Activated T-helper 17 cell treated with anti-CD3 and anti-CD28 coated beads, Interleukin-2, amount 50 U/mL, for 72 hours (primary cell): ENCODE measurements at places on chromosomes 1 and 21. TPM values are rescaled to one million over a fixed set of nuclear protein-coding genes. Genes with fewer than 3 reads are reported as not detected.

Gene RAVER2
- total RNA-seq: 2.5 TPM

Gene SH2D5
- not detected for total RNA-seq

Gene CYYR1
- total RNA-seq: not detected

Gene C1orf141
- 0.71 TPM for total RNA-seq

Gene MFAP2
- not detected for total RNA-seq

Gene PADI3
- total RNA-seq: not detected

Gene EPHA2
- not detected for total RNA-seq

Gene DENND2D
- 146 TPM for total RNA-seq

Gene TFF1
- not detected for total RNA-seq

Gene DMRTA2
- not detected for total RNA-seq

Gene FMOD
- total RNA-seq: 0.26 TPM

Gene ODF2L
- 45.8 TPM for total RNA-seq

Gene CCDC185
- total RNA-seq: not detected

- ATAC-seq: no peak
These were observed 23.6 kb downstream of the MFAP2 start for GRCh38 chr1:16956775-16957174.

GRCh38 chr1:150560011-150560438, 10.8 kb downstream of the ADAMTSL4 start:
- no peak for ATAC-seq

GRCh38 chr1:18922848-18923755, 20.7 kb upstream of the ALDH4A1 start:
- ATAC-seq: no peak

- ATAC-seq: peak; percentile 93
These were observed 27.3 kb upstream of the EVA1B start for GRCh38 chr1:36350659-36351226.

GRCh38 chr21:45157932-45158331, 83.6 kb downstream of the ADARB1 start:
- no peak for ATAC-seq

GRCh38 chr1:83500531-83500930, 498.4 kb downstream of the TTLL7 start:
- ATAC-seq: no peak

DNA sequence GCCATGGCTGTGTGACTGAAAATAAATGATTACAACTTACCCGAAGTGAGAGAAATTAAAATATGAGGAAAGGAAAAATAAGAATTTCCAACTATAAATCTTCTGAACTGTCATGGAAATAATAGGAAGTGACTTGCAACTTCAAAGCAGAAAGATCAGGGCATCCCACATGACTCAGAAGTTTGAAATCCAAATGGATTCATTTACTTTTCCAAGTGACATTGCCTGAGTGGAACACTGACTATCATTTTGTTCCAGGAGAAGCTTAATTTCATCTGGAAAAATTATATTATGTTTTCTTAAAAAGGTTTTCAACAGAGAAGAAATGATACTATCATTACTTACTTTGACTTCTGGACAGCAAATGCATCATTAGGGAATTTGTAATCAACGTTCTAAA, 110.8 kb downstream of the GREM2 start:
- no peak for ATAC-seq

GRCh38 chr1:218414060-218414728, 69.1 kb downstream of the TGFB2 start:
- ATAC-seq: no peak

DNA sequence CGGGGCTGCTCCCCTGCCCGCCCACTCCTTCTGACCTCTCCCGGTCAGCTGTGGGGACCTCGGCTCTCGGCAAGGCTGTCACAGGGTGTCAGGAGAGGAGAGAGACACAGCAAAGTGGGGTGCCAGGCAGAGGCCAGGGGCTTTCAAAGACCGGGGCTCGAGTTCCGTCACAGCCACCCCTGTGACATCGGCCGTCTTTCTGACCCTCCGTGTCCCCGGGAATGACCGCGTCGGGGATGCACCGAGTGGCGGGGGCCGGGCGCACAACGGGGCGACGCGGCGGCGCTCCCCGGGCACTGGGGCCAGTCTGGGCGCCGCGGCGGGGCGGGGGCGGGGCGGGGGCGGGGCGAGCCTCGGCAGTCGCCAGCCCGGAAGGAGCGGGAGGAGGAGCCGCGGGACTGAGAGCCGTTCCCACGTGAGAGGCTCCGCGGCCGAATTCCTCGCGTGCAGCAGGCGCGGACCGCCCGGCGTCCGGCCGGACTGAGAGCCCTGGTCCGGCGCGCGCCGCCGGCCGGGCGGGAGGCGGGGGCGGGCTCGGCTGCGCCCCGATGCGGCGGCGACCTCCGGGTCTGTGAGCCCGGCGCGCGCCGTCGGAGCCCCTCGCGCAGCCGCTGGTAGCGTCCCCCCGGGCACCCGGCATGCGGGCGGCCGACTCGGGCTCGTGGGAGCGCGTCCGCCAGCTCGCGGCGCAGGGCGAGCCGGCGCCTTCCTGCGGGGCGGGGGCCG, 229.7 kb upstream of the TMEM51 start:
- ATAC-seq: peak; percentile 55

- ATAC-seq: no peak
These were observed 356.5 kb upstream of the PTBP2 start for GRCh38 chr1:96365076-96365475.

DNA sequence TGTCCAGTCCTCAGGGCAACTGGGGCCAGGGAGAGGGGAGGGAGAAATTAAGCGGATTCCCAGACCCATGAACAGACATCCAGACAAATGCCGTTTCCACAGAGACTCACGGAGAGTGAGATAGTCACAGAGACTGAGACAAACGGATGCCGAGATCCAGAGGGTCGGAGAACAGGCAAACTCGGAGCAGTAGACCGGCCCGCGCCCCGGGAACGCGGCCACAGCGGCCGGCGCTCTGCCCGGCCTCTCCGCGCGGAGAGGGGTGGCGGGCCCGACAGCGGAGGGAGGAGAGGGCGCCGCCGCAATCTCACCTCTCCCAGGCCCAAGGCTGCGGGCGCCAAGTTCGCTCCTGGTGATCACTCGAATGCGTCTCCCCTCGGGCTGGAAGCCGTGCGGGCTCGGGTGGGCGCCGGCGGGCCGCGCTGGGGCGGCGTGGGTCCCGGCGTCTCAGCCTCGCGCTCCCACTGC, 831 bp upstream of the FOXD2 start:
- ATAC-seq: peak; percentile 20

DNA sequence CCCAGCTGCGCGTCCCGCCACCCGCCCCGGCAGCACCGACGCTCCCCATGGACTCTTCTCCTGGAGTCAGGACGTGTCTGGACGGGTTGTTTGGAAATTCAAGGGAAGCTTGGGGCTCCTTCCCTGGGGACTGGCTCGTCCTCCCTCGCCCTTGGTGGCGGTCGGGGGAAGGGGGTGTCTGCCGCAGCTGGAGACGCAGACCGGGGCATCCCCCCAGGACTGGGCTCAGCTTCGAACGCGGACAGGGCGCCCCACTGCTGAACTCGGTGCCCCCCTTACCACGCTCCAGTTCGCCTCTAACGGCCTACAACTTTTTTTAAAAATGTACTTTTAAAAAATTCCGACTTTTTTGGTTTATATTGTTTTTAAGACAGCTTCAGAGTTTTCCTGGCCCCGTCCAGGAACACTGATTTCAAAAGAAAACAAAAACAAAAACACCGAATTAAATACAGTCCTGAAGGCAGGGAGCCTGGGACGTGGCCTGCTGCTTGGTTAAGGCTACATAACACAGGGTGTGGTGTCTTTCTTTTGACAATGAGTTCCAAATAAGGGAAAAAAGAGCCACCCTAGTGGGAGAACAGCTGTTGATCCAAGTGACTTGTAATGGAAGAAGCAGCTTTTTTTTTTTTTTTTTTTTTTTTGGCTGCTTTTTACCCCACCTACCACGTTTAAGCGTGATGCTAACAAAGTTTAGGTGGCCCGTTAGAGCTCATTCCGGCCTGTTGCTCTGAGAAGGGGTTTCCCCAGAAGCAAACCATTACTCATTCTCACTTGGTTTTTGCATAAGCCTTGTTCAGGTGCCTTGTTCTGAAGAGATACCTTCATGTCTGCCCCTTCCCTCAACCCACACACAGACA, 862 bp upstream of the DIPK1A start:
- ATAC-seq: peak; percentile 77

DNA sequence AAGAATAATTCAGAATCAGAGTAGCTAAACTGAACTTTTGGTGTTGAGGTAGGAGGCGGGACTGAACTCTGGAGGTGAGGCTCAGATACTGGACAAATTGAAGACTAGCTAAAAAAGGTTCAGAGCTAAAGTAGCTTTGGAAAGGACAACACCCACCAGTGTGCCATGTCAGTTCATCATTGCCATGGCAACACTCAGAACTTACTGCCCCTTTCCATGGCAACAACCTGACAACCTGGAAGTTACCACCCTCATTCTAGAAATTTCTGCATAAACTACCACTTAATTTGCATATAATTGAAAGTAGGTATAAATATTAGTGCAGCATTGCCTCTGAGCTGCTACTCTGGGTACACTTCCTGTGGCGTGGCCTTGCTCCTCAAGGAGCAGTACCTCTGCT, 30.3 kb upstream of the POGK start:
- ATAC-seq: no peak

GRCh38 chr1:230827081-230827681, 41.1 kb downstream of the C1orf198 start:
- ATAC-seq: no peak

DNA sequence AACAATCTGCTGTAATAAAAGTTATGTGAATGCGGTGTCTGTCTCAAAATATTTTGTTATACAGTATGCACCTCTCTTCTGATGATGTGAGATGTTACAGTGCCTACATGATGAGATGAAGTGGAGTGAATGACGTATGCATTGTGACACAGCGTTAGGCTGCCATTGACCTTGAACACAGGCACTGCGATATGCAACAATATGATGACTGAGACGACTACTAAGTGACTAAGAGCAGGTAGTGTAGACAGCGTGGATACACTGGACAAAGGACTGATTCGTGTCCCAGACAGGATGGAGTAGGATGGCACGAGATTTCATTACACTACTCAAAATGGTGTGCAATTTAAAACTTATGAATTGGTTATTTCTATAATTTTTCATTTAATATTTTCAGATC, 8.4 kb downstream of the SGIP1 start:
- ATAC-seq: no peak

DNA sequence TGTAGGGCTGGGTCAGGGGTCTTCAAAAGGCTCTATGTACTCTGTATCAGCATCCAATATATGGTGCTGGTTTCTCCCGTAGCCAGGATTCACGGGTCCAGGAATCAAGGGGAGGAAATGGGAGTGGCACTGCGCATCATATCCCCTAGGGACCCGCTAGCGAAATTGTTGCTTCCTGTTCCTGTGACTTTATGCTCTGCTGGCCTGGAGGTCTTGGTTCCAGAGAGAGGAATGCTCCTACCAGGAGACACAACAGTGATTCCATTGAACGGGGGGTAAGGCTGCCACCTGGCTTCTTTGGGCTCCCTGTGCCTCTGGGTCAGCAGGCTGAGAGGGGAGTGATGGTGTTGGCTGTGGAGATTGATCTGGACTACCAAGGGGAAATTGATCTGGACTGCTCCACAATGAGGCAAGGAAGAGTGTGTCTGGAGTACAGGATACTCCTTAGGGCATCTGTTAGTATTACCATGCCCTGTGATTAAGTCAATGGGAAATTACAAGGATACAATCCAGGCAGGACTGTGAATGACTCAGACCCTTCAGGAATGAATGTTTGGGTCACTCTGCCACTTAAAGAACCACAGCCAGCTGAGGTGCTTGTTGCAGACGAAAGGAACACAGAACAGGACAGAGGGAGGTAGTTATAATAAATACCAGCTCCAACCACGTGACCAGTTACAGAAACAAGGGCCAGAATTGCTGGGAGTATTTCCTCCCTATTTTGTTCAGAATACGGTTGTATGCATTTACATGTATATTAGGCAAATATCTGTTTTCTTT, 10.2 kb downstream of the SPSB1 start:
- no peak for ATAC-seq

DNA sequence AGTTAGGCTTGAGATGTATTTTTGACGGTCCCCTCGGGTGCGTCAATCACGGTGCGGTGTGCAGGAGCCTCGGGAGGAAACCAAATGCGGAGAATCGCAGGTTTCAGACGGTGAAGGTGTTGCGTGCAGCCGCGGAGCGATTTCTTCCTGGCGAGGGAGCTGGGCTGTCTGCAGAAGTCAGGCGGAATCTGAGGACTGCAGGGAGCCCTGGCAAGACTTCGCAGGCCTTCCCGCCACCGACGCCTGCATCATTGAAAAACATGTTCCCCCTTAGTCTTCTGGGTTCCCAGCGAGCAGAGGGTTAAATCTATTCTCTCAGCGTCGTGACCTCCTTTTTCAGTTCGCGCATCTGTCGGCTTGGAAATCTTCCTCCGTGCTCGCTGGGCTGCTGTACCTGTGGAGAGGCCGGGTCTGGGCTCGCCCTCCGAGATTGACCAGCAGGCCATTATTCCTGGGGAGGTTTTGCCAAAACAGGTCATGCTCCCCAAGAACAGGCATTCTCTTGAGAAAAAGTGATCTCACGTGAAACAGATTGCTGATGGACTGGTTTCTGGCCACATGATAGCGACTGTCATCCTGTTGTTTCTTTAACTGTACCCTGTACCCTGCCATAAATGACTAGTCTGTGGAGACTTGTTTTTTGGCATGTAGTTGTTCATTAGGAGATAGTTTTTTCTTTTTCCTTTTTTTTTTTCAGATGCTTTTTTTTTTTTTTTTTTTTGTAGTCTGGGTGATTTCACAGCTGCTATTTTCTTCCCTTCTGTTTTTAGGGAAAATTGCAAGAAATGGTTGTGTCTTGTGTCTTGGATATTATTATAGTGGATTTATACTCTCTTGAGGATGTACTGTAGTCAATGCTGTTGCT, 894 bp downstream of the EPB41 start:
- ATAC-seq: peak; percentile 55

- no peak for ATAC-seq
These were observed 7.0 kb downstream of the TIAM1 start for GRCh38 chr21:31337086-31337485.

DNA sequence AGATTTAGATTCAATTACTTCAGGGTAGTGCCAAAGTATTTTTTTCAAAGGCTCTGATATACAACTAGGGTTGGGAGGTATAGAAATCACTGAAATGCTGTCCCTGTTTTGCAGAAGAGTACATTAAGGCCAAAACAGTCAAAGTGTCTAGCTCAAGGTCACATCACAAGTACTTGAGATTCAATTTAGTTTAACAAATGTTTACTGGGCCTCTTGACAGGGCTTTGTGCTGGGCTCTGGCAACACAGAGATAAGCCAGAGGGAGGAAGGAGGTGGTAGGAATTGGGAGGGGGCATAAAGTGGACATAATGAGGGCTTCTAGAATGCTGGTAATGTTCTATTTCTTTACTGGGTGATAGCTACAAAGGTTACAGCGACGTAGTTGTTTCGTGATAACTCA, 2.3 kb upstream of the SLC9A1 start:
- ATAC-seq: no peak

- ATAC-seq: no peak
These were observed 52.9 kb downstream of the ESRRG start for GRCh38 chr1:216670118-216670883.

DNA sequence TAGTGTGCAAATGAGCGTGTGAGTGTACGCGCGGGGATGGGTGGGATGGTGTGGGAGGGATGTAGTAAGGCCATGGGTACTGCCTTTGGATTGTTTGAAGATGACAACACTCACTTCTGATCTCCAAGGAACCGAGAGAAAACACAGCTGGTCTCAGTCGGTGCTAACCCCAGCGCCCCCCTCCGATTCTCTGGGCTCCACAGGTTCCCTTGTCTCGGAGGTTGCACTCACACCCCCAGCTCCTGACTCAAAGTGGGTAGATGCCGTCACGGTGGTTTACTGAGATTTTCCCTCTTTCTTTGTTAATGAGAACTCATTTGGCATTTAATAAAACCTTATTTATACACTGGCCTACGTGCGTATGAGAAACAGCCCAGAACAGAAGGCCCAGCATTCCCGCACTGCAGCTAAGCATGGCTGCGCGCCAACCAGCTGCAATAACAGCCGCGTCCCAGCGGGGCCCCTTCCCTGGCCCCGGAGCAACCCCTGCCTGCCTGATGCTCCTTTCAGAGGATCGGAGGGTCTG, 25.8 kb downstream of the ABCA4 start:
- ATAC-seq: no peak
